HFF-Myc (cell line): ENCODE measurements at places on chromosomes 4 and X.

DNA sequence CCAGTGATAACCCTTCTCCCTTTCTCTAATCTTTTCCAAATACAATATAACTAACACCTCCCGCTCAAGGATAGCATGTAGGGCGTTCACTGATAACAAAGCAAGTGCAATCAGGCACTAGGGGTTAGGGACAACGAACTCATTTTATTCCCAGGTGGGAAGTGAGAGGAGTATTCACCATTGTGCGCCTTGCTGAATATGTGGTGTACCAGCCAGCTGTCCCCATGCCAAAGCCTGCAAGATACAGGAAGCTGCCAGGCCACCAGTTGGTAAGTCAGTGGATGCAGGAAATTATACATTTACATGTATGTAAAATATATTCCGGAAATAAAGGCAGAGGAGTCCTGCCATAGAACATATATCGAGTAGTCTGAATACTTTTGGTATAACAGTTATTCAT lies 6.3 kb upstream of the HPRT1 start:
- no peak for DNase-seq

- DNase-seq: no peak
Observed at GRCh38 chrX:79412972-79413371, 45.8 kb upstream of the ITM2A start.

DNA sequence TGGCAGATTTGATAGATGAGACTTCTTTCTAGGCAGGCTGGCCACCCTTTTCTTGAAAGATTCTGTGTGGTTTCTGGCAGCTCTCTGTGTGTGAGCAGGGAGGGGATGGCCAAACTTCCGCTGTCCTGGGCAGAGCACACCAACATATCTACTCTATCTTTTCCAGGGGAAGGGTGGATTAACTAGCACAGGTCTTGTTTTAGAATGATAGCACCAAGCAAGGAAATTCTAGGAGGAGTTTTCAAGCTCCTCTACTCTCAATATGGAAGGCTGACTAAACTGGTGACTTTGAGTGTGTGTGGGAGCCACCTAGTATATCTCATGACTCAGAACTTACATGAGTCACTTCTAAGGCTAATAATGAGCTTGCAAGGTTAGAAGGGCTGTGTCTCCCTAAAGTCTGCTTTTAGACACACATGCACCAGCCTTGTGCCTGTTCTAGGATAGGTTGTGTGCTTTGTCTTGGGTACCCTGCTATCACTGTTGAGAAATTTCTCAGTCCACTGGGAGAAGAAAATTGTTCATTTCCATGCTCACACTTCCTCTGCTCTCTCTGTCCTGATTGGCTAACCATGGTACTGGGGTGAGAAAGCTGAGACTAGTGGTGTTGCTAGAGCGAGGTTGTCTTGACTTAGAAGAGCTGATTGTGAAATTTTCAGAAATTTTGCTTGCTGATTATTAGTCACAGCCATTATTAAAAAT lies 72.9 kb downstream of the YIPF6 start:
- peak; percentile 11 for DNase-seq

- DNase-seq: no peak
Observed at GRCh38 chr4:164807611-164808010, 53.7 kb downstream of the SMIM31 start.

DNA sequence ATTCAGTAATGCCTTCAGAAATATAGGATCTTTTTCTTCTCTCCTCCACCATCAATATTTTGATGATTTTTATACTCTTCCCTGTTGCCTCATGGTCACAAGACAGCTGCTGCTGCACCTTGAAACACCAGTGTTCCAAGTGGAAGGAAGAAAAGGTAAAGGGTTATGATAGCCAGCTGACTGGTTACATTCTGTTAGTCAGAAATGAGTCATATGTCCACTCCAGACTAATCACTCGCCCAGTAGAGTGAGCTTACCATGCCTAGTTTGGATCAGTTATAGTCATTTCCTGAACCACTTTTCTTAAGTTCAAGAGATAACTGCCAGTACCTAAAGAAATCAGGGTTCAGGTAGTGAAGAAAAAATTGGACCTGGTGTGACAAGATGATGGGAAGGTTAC lies 532.3 kb upstream of the SMIM31 start:
- no peak for DNase-seq

DNA sequence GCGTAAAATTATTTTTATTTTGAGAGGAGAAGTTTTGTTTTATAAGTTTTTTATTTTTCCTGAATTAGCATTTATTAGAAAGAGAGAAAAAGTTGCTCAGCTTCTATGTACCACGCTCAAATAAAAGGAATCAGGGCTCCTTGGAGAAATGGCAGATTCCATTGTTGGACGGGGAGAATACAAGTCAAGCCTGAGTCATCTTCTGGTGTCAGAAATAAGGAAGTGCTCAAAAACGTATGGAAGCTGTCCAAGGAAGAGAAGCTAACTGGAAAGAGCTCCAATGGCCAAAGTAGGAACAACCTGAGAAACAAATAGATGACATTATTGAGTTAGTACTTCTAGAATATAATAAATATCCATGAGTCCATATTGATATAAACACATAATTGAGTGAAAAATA lies 89.3 kb upstream of the NEIL3 start:
- DNase-seq: peak; percentile 10

DNA sequence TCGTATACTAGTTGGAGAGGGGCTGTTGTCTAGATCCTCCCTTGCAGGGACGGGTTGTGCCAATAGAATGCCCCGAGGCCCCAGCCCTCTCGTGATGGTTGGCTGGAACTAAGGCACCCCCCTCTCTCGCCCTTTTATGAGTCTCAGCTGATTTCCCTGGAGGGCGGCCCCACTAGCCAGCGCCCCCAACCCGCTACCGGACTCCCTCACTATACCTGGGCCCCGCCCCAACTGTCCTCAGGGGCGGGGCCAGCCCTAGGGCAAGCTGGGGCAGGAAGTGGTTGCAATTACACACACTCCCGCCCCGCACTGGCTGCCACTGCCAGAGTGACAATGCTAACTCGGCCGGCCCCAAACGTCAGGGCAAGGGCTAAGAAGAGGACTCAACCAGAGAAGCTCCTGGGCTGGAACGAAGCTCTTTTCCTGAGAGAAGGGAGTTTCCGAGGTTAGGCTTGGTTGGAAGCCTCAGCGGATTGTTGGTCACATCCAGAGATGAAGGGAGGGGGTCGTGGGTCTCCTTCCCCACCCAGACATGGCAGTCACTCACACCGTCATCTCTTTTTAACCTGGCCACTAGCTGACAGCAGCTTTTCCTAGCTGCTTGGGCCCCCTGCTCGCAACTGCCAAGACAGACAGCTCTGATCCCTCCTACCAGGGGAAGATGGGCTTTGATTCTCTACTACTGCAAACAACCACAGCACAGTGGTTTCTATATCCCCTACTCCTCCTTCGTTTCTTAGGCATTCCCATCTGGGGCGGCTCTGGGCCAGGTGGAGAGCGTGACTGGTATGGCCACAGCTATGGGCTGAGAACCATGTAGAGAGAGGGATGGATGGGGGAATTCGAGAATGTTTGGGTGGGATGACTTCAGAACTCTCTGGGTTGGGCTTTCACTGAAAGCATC lies 21.0 kb upstream of the BCORL1 start:
- DNase-seq: no peak

DNA sequence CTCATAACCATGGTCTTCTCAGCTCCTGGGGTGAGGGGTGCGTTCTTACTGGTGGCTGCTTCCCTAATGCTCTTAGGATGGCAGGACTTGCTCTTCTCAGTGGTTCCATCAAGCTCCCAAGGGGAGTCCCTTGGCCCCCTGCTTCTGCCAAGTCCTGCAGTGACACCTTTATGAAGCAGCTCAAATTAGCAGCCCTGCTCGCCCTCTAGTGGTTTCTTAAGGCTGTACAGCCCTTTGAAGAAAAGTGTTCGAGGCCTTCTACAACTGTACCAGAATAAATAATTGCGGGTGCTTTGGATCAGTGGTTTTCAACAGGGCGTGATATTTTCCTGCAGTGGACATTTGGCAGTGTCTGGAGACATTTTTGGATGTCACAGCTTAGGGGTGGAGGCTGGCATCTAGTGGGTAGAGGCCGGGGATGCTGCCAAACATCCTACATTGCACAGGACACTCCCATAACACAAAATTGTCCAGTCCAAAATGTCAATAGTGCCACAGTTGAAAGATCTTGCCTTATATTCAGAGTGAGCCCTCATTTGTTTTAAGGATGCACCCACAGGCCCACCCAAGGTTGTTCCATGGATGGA lies 204.7 kb upstream of the S100G start:
- DNase-seq: no peak
